ENCODE measurements at places on chromosomes 13 and 19. TPM values are rescaled to one million over a fixed set of nuclear protein-coding genes. Genes with fewer than 3 reads are reported as not detected.
A peak's percentile ranks its signal among the peaks of the same experiment; 100 is the strongest.

CD37 gene
- 672 TPM for polyA plus RNA-seq

- DNase-seq, result no peak
- no peak overlapping the region for H3K4me3 ChIP-seq
Observed at GRCh38 chr19:51135986-51136762, 5.9 kb upstream of the SIGLEC7 start.

- H3K36me3 ChIP-seq, result no peaks in the 10 kb centered on the region
- no peak overlapping the region for H3K4me3 ChIP-seq
- no peak overlapping the region for H3K27ac ChIP-seq
- peaks cover 9% of the 10 kb centered on the region for H3K4me1 ChIP-seq
Observed at GRCh38 chr19:51799034-51799773, 4.2 kb downstream of the FPR3 start.

CLEC17A gene
- 93.9 TPM for polyA plus RNA-seq

DNA sequence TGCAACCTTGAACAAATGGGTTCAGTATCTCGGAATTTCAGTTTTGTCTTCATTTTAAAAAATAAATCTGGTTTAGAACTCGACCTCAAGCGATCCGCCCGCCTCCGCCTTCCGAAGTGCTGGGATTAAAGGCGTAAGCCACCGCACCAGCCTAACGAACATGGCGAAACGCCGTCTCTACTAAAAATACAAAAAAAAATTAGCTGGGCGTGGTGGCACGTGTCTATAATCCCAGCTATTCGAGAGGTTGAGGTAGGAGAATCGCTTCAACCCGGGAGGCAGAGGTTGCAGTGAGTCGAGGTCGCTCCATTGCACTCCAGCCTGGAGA is 571 bp downstream of the ZNF302 start:
- H3K4me3 ChIP-seq, result peak overlapping the region; percentile 100
- DNase-seq, result no peak
- H3K27me3 ChIP-seq, result no peaks in the 10 kb centered on the region
- H3K27ac ChIP-seq, result peak overlapping the region; percentile 94
- peaks cover 35% of the 10 kb centered on the region for H3K36me3 ChIP-seq
